ENCODE measurements at places on chromosomes 11 and 22.

GRCh38 chr11:5065027-5065426 is 4.3 kb upstream of the OR52E1 start:
- DNase-seq, result no peak

DNA sequence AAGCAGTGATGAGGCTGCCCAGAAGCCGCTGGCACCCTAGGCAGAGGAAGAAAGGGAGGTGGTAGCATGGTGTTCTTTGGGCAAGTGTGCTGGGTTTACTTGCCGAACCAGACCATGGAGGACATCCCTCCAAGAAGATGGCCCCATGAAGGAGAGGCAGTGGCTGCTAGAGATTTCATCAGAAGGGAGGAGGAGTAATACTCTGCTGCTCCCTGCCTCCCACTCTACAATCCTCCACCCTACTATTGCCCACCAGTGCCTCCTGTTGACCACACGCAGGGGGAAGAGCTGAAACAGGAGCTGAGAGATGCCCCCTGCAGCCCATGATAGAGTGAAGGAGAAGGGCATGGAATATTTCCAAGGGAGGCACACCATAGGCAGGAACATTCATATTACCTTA is 51.0 kb upstream of the PRSS23 start:
- no peak for DNase-seq

GRCh38 chr11:26947904-26948639 is 45.8 kb upstream of the FIBIN start:
- DNase-seq, result no peak

DNA sequence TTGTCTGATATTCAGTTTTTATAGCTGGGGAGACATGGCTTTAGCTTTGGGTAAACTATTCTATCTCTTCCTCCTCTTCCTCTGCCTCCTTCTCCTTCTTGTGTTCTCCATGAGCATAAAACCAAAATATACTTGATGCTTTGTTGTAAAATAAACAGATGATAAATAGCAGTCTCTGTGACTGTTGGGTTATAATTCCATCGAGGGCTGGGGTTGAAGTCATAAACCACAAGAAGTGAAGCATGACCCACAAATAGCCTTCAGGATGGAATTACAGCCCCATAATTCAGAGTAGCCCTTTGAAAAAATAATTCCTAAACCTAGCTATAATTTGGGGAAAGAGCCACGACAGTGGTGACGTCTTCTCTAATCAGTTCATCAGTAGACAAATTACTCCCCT is 177.7 kb downstream of the SNX19 start:
- no peak for DNase-seq

GRCh38 chr11:96390488-96390792 is 627 bp downstream of the JRKL start:
- no peak for DNase-seq

GRCh38 chr22:25638638-25639037 is 74.2 kb downstream of the GRK3 start:
- DNase-seq, result no peak

- no peak for DNase-seq
Observed at GRCh38 chr11:128568166-128568778, 19.1 kb downstream of the ETS1 start.

DNA sequence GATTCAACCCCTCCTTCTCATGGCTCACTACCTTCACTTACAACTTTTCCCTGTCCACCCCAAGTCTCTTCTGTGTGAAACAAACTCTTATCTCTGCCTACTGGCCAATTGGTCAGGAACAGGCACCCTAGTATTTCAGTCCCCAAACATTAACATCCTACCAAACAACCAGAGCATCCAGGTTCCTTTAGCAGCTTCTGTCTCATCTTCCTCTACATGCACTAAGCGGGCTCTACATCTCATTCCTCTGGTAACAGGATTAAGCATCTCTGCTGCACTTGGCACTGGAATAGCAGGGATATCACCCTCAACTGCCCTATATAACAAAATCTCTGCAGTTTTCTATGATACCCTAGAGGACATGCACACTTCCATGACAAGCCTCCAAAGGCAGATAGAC is 116.2 kb downstream of the JRKL start:
- DNase-seq, result no peak

- DNase-seq, result no peak
Observed at GRCh38 chr11:78921509-78921908, 346.8 kb upstream of the NARS2 start.

DNA sequence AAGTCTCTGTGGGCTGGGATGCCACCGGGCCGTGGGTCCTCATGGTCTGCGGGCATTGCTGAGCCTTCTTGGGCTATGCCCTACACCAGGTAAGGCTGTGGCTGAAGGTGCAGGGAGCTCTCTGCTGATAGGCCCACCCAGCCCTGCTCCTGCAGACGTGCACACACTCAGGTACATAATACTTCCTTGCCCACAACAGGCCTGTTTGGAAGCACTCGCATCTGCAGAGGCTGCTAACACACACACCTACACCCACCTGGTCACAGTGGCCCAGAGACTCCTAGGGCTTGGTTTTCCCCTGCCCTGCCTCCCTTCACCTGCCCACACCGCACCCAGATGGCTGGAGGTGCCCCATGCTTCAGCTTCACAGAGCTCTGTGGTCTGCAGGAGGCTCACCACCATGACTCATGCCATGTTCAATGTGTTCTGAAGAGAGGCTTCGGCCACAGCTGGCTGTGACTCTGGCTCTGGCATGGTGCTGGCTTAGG is 72.8 kb upstream of the KCNQ1OT1 start:
- no peak for DNase-seq

GRCh38 chr22:49432211-49432896 is 395.3 kb downstream of the BRD1 start:
- no peak for DNase-seq

DNA sequence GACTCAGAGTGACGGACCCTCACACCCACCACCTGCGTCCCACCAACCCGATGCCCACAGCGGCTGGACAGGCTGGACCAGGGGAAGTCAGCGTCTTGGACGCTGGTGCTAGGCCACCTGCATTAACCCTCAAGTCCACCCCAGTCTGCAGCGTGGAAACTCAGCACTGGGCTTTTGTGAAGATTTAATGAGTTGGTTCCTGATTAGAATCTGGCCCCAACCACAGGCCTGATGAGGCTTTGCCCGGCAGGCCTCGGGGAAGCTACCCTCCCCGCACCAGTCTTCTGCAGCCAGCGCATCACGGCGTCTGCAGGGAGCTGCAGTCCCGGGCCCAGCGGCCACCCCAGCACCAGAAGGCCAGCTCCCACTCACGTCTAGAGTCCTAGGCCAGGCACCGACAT is 101.0 kb downstream of the BRD1 start:
- no peak for DNase-seq

DNA sequence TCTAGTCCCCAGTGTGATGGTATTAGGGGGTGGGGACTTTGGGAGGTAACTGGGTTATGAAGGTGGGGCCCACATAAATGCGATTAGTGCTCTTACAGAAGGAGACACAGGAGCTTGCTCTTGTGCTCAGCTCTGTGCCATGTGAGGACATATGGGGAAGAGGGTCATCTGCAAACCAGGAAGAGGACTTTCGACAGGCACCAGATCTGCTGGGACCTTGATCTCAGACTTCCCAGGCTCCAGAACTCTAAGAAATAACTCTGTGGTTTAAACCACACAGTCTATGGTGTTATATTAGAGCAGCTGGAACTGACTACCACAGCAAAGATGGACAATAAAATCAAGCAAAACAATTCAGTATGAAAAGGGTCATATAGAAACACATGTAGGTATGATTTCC is 26.7 kb downstream of the NNMT start:
- no peak for DNase-seq

- no peak for DNase-seq
Observed at GRCh38 chr11:18001191-18001590, 11.7 kb downstream of the SERGEF start.

- no peak for DNase-seq
Observed at GRCh38 chr11:10114593-10115404, 179.2 kb downstream of the SBF2 start.

DNA sequence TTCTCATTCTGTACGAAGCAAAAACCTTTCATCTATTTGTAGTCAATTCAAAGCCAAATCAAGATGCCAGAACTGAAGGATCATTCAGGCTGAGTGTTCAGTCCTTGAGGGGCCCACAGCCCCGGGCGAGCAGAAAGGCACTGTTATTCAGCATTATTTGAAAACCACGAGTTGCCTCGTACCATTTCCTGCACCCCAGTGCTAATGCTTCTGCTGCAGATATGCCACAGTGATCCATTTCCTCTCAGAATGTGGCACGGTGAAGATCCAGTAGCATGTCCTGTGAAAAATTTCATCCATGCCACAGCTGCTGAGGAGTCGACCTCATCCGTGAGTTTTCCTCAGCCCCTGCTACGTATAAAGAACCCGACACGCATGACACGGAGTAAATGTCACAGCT is 85.4 kb downstream of the OSBP2 start:
- DNase-seq, result no peak

DNA sequence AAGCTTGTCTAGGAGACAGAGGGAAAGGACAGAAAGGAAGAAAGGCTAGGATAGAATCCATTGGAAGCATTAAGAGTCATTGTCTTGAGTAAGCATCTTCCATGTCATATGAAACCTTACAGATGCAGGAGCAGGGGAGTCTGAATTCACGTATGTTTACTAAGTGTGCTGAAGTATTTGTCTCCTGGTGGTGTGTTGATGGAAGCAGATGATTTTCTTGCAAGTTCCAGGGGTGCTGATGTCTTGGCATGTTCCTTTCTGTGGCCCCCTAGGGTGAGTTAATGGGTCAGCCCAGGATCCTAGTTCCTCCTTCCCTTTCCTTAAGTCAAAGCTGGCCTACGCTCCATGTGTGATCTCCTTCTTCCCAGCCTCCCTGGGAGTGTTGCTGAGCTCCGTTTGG is 110.2 kb downstream of the TEAD1 start:
- no peak for DNase-seq

DNA sequence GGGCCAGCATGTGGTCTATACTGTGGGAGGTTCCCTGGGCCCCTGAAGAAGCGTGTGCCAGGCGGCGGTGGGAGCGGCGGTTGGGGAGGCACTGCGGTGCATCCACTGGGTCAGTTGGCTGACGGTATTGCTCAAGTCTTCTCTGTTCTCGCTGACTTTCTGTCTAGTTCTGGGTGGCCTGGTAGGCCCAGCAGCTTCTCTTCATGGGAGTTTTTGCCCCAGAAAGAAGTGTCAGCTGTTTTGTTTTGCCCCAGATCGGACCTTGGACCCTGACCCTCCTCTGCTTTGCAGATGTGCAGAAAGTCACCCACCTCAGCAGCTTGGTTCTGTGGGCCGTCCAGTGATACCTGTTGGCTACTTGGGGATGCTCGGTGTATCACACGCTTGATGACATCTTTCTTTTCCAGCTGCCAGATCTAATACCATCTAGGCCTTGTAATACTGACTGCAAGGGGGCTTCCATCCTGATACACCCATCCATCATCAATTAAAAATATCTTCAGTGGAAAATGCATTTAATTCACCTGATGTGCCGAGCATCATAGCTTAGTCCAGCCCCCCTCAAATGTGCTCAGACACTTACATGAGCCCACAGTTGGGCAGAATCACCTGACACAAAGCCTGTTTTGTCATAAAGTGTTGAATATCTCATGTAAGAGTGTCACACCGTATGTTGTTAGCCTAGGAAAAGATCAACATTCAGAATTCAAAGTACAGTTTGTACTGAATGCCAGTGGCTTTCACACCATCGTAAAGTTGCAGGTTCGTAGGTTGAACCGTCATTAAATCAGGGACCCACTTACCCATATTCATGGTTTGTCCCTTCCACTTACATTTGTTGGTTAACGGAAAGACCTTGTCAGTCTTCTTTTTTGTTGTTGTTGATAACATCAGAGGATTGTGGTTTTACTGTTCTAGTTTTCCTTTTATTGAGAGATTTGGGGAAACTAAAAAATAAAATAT is 13.9 kb downstream of the ZBED4 start:
- no peak for DNase-seq

DNA sequence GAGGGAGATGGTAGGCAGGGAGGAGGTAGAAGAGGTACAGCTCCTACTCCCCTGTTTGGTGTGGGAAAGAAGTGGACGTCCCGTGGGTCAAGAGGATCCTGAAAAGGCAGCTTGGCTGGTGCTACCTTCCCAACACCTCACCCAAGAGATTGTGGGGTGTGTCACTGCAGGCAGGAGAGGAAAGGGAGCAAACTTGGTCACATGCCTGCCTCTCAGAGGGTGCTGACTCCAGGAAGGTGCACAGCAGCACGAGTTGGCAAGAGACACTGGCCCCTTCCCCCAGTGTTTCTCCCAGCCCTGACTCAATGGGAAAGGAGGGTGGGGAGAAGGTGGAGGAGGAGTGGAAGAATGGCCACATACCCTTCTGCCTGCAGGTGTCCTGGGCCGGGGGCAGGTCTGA is 99.6 kb downstream of the CSNK2A3 start:
- no peak for DNase-seq

GRCh38 chr11:86693518-86693917 is 21.1 kb upstream of the ME3 start:
- no peak for DNase-seq

- DNase-seq, result no peak
Observed at GRCh38 chr22:43851979-43852307, 10.4 kb downstream of the SULT4A1 start.

- no peak for DNase-seq
Observed at GRCh38 chr11:65915101-65915820, 3.6 kb downstream of the C11orf68 start.

DNA sequence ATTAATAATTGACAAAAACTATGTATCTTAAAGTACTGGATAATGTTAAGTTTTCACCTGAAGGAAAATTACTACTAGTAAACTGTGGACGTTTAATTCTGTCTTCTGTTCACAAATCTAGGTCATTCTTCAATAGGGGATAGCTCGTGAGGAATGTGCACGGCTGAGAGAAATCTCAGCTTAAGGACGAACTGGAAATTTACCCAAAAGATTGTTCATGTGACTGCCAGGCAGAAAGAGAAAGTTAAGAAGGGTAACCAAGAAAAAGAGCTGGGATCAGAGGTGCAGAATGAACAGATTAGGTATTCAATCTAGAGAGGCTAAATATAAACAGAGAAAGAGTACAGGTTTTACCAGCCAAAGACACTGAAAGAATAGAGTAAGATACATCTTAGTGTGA is 245.3 kb downstream of the CASP12 start:
- DNase-seq, result no peak

GRCh38 chr22:22395245-22395644 is 113.3 kb downstream of the ZNF280B start:
- DNase-seq, result no peak

- DNase-seq, result no peak
Observed at GRCh38 chr22:47357086-47357485, 594.6 kb downstream of the TBC1D22A start.

All from effector CD8-positive, alpha-beta T cell (primary cell).